ENCODE measurements at places on chromosomes 2 and 18. TPM values are rescaled to one million over a fixed set of nuclear protein-coding genes. Genes with fewer than 3 reads are reported as not detected.
A peak's percentile ranks its signal among the peaks of the same experiment; 100 is the strongest.

Gene HOXD12
- total RNA-seq = not detected

Gene MOGAT1
- total RNA-seq = 0.24 TPM

DNA sequence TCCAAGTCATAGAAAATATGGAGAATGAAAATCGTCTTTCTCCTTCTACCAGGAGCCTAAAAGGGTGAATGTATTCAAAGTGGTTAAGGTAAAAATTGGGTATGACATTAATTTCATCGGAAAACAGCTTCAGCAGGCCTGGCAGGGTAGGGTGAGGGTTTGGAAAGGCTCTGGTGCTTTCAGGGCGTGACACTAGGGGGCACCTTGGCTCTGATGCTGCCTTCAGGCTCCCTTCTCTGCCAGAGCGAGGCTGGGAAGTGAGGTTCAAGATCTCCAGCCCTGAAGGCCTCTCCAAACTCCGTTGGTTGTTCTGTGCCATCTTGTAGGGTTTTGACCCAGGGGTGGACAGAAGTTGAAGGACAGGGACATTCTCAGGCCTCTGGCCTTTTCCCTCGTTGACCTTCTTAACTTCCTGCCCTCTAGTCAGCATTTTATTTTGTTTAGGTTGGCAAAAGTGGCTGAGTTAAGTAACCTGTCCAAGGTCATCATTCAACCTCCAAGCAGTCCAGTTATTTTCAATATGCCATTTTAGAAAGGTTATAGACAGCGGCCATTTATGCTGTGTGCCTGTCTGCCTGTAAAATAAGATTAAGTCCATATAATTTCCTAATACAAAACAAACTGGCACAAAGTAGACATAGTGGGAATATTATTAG lies 40.3 kb downstream of the EML6 start:
- no peaks in the 10 kb centered on the region for H3K4me1 ChIP-seq
- H3K27me3 ChIP-seq = no peaks in the 10 kb centered on the region
- peak; percentile 30 for DNase-seq
- no peaks in the 10 kb centered on the region for H3K36me3 ChIP-seq

Gene C2orf78
- total RNA-seq = not detected

Gene STK39
- total RNA-seq = 41.2 TPM

DNA sequence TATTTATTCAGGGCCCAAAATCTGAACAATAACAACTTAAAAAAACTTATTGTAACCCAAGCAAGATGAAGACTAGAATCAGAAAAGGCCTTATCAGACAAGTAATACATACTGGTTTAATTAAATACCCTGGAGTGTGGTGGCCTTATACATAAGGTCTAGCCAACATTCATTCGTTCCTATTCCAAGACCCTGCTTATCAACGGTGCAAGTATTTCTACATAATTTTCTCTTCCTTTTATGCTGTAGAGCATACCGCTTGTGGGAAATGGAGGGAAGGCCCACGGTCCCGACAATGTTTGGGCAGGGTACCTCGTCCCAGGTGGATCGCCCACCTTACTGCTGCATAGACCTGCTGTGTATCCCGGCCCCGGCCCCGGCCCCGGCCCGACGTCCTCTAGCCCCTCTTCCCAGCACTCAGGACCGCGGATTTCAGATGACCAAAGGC lies 708 bp downstream of the ZNF24 start:
- DNase-seq = no peak
- peak overlapping the region; percentile 97 for H3K27ac ChIP-seq
- H3K27me3 ChIP-seq = no peaks in the 10 kb centered on the region
- peaks cover 6% of the 10 kb centered on the region for H3K36me3 ChIP-seq
- H3K4me1 ChIP-seq = no peaks in the 10 kb centered on the region

DNA sequence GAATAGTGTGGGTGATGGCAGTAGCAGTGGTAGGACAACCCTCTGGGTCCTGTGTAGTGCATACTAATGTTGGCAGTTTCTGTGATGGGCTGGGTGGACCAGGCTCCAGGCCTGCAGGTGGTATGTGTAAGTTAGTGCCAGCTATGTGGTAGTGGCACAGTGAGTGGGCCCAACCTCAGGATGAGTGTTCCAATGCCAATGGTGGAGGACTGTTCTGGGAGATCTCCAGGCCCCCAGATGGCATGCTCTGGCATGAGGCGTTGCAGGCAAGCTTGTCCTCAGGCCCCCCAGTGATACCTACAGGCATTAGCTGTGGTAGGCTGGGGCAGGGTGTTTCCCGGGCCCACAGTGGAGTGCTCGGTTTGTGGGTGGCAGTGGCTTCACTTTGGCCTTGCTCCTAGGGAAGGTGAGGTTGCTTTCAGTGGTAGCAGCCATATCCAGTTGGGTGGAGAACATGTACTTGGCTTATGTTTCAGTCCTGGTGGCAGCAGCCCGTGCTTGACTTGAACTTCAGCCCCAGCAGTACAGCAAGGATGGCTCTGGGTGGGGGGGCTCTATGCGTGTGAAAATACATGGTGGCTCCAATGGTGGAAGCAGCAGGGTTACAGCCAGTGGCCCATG lies 32.4 kb downstream of the TEX51 start:
- no peaks in the 10 kb centered on the region for H3K36me3 ChIP-seq
- H3K4me1 ChIP-seq = no peaks in the 10 kb centered on the region
- H3K27me3 ChIP-seq = no peaks in the 10 kb centered on the region
- no peak for DNase-seq

GRCh38 chr2:217943446-217944321 lies 59.1 kb downstream of the TNS1 start:
- peak overlapping the region; percentile 29 for H3K4me3 ChIP-seq
- no peaks in the 10 kb centered on the region for H3K4me1 ChIP-seq
- DNase-seq = peak; percentile 65
- no peaks in the 10 kb centered on the region for H3K27me3 ChIP-seq
- H3K36me3 ChIP-seq = no peaks in the 10 kb centered on the region
- peak overlapping the region; percentile 48 for H3K27ac ChIP-seq

DNA sequence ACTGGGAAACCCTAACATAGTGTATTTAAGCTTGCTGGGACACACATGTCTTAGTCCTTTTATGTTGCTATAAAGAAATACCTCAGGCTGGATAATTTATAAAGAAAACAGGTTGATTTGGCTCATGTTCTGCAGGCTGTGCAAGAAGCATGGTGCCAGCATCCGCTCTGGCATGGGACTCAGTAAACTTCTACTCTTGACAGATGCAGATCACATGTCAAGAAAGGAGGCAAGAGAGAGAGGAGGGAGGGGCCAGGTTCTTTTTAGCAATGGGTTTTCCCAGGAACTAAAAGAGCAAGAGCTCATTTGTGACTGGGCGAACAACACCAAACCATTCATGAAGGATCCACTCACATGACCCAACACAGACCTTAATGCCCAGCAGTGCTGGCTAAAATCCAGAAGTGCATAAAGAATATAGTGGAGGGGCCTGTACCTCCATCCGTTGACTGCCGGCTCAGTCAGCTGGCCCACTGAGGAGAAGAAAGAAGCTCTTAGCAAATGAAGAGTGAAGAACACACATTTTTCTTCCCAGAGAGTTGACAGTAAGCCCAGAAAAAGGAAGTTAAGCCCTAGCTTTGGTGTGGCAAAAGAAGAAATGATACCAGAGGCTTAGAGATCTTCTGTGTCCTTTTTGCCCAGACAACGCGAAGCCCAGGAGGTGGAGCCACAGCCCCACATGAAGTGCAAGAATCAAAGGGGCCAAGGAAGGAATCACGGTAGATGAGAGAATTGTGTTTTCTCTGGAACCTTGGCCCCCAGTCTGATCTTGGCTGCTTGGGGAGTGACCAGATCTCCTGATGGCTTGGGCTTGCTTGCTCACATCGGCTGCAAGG lies 183.5 kb upstream of the FAM98A start:
- no peak for DNase-seq
- no peak overlapping the region for H3K4me3 ChIP-seq

Gene NYAP2
- total RNA-seq = 0.12 TPM

DNA sequence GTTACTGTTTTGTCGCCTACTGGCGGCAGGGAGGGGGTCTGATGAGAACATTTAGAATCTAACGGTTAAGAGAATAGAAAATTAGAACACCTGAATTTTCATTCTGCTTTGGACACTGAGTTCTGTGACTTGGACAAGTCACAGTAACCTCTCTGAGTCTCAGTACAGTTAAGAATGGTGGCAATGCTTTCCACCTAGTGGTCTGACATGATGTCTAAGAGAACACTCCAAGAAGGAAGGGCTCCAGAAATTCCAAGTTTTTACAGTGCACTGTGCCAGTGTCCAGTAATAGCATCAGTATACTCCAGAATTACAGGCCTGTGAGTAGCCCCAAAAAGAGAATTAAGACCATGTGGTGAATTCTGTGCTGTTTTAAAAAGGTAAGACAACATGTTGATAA lies 174.1 kb upstream of the ZFP36L2 start:
- no peaks in the 10 kb centered on the region for H3K4me1 ChIP-seq
- peak overlapping the region; percentile 20 for H3K27ac ChIP-seq
- H3K36me3 ChIP-seq = no peaks in the 10 kb centered on the region
- H3K27me3 ChIP-seq = no peaks in the 10 kb centered on the region

DNA sequence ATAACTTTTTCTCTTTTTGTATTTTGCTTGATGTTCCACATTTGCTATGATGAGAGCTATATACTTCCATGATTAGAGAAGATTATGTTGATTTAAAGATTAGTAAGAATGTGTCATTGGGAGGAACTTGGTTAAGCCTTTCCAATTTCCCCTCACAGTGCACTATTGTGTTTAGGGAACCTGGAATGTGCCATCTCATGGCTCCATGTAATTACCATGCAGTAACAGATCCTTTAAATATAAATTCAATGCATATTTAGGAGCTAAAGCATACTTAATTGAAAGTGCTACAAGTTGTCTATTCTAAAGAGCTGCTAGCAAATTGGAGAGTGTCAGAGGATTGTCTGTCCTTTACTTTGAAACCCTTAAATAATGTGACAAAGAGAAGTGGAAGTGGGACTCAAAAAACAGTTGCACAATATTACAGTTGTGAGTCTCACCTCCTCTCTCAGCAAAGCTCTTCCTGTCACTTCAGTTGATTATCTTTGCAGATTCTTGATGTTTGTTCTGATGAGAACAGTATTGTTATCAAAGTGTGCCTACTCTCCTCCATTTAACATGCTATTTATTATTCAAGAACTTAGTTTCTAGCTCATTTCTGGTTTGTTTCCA lies 1162.7 kb upstream of the ZEB2 start:
- H3K4me3 ChIP-seq = no peak overlapping the region
- no peaks in the 10 kb centered on the region for H3K4me1 ChIP-seq
- DNase-seq = no peak
- no peaks in the 10 kb centered on the region for H3K36me3 ChIP-seq
- H3K27ac ChIP-seq = no peak overlapping the region

GRCh38 chr2:185215497-185215896 lies 523.1 kb upstream of the FSIP2 start:
- H3K27me3 ChIP-seq = no peaks in the 10 kb centered on the region
- DNase-seq = no peak
- no peaks in the 10 kb centered on the region for H3K36me3 ChIP-seq
- H3K27ac ChIP-seq = no peak overlapping the region

- no peak for DNase-seq
- H3K4me1 ChIP-seq = no peaks in the 10 kb centered on the region
- H3K27ac ChIP-seq = no peak overlapping the region
- H3K4me3 ChIP-seq = no peak overlapping the region
- H3K36me3 ChIP-seq = no peaks in the 10 kb centered on the region
- H3K27me3 ChIP-seq = no peaks in the 10 kb centered on the region
Measured at GRCh38 chr2:157911246-157911645, 35.1 kb upstream of the ACVR1 start.

DNA sequence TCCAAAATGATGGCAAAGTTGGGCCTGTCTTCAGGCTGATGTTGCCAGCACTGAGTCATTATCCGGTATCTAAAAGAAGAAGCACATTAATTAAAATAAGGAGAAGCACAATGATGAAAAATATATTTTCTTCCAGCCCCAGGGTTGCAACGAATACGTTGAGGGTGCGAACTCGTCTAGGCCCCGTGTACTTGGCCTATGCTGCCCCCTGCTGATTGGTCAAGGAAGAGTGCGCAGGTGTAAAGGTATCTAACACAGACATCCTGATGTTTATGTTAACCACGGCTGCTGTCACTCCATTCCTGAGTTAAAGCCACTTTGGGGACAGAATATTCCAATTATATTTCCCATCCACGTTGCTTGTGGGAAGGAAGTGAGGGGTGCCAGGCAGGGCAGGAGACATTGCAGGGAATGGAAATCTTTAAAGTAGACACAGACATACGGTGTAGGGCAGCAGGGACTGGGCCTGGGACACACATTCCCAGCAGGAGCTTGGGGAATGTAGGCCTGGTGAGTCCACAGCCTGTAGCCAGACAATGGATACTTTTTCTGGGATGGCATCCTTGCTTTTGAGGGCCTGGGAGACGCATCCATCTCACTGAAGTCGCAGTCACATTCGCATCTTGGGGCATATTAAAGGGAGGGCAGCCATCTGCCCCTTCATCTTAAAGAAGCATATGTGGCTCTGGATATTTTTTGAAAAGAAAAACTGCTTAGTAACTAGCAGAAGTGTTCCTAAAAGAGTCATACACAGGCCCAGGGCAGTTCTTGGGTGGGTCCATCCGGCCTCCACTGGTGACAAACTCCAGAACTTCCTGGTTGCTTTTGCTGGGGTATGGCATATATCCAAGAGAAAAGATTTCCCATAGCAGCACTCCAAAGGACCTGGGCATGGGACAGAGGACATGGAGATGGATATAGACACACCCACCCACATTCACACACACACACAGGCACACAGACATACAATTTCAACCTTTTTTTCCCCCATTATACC lies 81.9 kb downstream of the CLIP4 start:
- no peaks in the 10 kb centered on the region for H3K27me3 ChIP-seq
- peak; percentile 74 for DNase-seq
- no peak overlapping the region for H3K4me3 ChIP-seq
- no peaks in the 10 kb centered on the region for H3K36me3 ChIP-seq
- no peaks in the 10 kb centered on the region for H3K4me1 ChIP-seq

Gene GALR1
- 0.02 TPM for total RNA-seq

DNA sequence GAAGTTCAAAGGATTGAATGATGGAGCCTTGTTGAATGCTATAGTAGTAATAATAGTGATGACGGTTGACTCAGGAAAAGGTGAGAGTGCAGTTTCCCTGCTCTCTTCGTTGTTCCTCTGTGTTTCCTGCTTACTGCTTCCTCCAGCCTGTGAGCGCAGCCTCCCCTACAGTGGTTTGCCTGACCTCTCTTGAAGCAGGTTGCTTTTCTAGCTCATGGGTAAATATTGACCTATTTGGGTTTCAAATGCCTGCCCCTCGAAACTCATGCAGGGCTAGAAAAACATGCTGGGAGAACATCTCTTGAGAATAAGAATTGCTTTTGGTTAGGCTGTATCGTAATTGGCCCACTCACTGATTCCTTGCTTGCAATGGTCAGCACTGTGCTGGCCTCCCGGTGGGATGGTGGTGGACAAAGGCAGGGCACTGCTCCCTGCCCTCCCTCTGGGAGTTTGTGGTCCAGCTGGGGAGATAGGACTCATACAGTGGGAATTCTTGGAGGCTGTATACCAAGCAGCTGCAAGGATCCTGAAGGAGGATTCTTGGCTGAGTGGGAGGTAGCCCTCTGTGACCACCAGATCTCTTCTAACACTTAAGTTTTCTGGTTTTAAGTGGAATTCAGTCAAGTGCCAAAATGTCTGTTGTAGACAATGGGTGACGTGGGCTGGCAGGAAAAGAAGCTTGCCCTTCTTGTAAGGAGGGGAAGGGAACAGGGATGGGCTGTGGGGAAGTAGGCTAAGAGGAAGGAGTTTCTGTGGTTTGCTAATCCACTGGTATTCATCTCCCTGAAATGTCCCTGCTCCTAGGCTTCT lies 5.4 kb upstream of the RNF181 start:
- DNase-seq = no peak
- H3K4me3 ChIP-seq = no peak overlapping the region
- H3K27ac ChIP-seq = peak overlapping the region; percentile 48
- H3K36me3 ChIP-seq = no peaks in the 10 kb centered on the region

Gene NMUR1
- 0.45 TPM for total RNA-seq
